ENCODE measurements at places on chromosomes 12 and 14. TPM values are rescaled to one million over a fixed set of nuclear protein-coding genes. Genes with fewer than 3 reads are reported as not detected.
A peak's percentile ranks its signal among the peaks of the same experiment; 100 is the strongest.

ATP5F1B gene
- polyA plus RNA-seq: 1,475 TPM

DNA sequence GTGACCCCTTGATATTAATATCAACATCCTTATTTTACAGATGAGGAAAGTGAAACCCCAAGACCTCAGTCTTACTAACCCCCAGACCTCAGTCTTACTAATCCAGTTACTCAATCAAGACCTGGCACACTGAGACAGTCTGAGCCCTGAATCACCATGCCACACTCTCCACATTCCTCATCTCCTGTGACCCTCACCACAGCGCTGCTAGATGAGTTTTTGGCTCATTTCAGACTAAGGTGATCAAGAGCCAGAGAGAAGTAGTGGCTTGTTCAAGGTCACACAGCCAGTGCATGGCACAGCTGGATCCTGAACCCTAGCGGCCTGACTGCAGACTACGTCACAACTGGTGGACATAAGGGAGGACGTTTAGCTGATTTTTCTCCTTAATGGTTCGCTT, 579.2 kb downstream of the BCL11B start:
- no peaks in the 10 kb centered on the region for H3K36me3 ChIP-seq
- no peaks in the 10 kb centered on the region for H3K4me1 ChIP-seq
- H3K27ac ChIP-seq: no peak overlapping the region
- no peak overlapping the region for H3K4me3 ChIP-seq

IAPP gene
- polyA plus RNA-seq: not detected

DNA sequence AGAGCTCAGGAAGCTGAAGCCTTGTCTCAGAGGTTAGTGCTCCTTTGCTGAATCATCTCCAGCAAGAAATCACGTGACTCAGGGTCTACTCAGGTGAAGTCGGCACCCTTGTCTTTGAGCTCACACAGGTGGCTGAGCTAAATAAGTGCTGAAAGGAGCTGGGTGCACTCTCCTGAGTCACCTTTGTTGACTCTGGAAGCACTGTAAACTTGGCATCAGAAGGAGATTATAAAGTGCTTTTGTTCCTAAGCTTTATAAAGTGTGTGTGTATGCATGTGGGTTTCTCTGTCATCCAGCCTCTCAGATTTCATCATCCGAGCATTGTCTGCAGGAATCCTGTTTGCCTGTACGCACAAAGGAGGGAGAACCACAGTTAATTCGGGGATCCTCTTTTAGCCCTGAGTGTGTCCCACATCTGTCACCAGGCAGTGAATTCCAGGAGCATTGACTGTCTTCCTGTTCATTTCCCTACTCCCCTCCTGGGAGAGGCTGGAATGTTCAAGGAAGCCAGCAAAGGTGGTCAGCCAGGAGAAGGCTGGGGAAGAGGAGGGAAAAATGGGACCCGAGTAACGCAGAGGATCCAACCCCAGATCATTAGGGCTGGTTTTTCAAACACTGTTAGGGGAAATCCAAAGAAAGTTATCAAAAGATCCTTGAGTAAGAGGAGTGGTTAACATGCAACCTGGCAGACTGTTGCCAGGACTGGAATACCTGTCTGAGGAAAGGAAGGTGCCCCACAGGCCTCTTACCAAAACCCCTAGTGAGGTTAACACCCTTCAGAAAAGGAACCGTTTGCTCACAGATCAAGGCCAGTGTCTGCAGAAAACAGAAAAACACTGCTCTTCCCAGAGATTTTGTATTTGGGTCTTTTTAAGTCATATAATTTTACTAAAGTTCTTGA, 157.5 kb upstream of the HIF1A start:
- peaks cover 50% of the 10 kb centered on the region for H3K27me3 ChIP-seq
- DNase-seq: peak; percentile 30
- peaks cover 63% of the 10 kb centered on the region for H3K36me3 ChIP-seq
- H3K4me1 ChIP-seq: peaks cover 77% of the 10 kb centered on the region

- peaks cover 6% of the 10 kb centered on the region for H3K27me3 ChIP-seq
- no peak overlapping the region for H3K27ac ChIP-seq
- H3K4me1 ChIP-seq: peaks cover 12% of the 10 kb centered on the region
- H3K4me3 ChIP-seq: no peak overlapping the region
Measured at GRCh38 chr12:65282840-65283239, 4.4 kb downstream of the MSRB3 start.

- no peaks in the 10 kb centered on the region for H3K36me3 ChIP-seq
- H3K27me3 ChIP-seq: no peaks in the 10 kb centered on the region
- no peaks in the 10 kb centered on the region for H3K4me1 ChIP-seq
- no peak for DNase-seq
- H3K4me3 ChIP-seq: no peak overlapping the region
Measured at GRCh38 chr12:63470161-63470560, 198.1 kb downstream of the DPY19L2 start.

- H3K27ac ChIP-seq: no peak overlapping the region
- DNase-seq: no peak
- no peaks in the 10 kb centered on the region for H3K4me1 ChIP-seq
- H3K27me3 ChIP-seq: no peaks in the 10 kb centered on the region
- no peaks in the 10 kb centered on the region for H3K36me3 ChIP-seq
- H3K4me3 ChIP-seq: no peak overlapping the region
Measured at GRCh38 chr14:78933948-78934524, 763.9 kb downstream of the NRXN3 start.

CCDC38 gene
- not detected for polyA plus RNA-seq

DNA sequence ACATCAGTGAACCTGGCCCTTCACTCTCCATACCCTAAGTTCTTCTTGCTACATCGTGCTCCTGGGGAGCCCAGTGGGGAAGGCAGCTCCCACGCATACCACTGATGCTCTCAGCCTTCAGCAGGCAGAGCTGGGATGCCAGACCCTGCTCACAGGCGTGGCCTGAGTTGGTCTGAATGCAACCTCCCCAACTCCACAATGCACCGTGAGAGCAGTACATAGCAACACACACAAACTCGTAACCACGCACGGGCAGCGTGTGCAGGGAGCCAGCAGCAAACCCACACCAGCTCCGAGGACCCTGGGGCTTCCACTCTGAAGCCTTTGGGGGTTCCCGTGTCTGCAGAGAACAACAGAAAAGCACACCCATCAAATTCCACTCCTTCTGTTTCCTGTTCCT, 37.3 kb downstream of the ANO2 start:
- no peaks in the 10 kb centered on the region for H3K4me1 ChIP-seq
- no peaks in the 10 kb centered on the region for H3K36me3 ChIP-seq
- H3K27me3 ChIP-seq: peaks cover 1% of the 10 kb centered on the region
- no peak overlapping the region for H3K4me3 ChIP-seq

AQP2 gene
- polyA plus RNA-seq: not detected

DNA sequence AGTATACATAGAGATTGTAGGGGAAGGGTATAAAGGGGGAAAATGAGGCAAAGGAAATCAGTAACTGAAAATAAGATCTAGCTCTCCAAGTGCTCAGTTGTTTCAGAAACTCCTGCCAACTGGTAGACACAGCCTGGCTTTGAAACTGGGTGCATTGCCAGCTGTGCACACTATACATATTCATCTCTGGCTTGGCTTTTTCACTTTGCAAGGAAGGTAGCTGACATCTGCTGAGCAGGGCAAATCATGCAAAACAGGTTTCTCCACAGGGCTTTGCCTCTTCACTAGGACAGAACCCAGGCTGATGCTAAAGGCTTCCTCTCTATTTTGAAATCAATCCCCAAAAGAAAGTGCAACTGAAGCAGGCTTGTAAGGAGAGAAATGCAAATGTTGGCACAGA, 101.5 kb downstream of the HELB start:
- no peaks in the 10 kb centered on the region for H3K27me3 ChIP-seq
- no peaks in the 10 kb centered on the region for H3K4me1 ChIP-seq
- DNase-seq: no peak
- no peaks in the 10 kb centered on the region for H3K36me3 ChIP-seq

- peaks cover 13% of the 10 kb centered on the region for H3K36me3 ChIP-seq
- DNase-seq: peak; percentile 35
- peaks cover 82% of the 10 kb centered on the region for H3K4me1 ChIP-seq
Measured at GRCh38 chr12:101799774-101800173, 31.0 kb downstream of the GNPTAB start.

DNA sequence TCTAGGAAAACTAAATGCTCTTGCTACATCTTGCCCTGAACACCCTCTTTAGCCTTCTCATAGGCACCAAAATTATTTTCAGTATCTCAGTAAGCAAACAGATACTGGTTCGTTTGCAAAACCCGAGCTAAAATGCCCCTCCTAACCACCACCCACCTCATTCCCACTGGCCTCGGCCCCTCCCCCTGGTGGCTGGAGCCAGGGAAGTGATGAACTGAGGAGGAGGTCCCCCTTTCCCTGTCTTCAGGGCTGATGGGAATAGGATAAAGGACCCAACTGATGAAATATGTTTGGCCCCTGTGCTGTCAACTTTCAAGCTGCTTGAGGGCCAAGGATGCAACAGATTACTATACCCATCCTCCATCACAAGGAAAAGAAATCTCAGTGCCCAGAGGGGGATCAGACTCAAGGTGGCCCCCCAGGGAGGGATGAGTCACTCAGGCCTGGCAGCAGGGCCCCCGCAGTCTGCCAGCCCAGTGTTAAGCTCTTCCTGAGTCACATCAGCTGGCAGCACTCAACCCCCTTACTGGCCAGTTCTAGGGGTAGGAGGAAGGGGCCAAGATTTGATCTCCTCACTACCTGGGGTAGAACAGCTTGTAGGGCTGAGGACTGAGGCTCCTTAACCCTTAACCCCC, 1.7 kb downstream of the ANKRD52 start:
- H3K4me1 ChIP-seq: peaks cover 22% of the 10 kb centered on the region
- DNase-seq: no peak

GRCh38 chr14:95216008-95216407, 58.7 kb upstream of the DICER1 start:
- no peaks in the 10 kb centered on the region for H3K4me1 ChIP-seq
- H3K4me3 ChIP-seq: no peak overlapping the region
- DNase-seq: no peak
- peaks cover 2% of the 10 kb centered on the region for H3K27me3 ChIP-seq
- H3K36me3 ChIP-seq: no peaks in the 10 kb centered on the region
- no peak overlapping the region for H3K27ac ChIP-seq

GRCh38 chr12:57418255-57418654, 12.6 kb downstream of the R3HDM2 start:
- H3K27me3 ChIP-seq: no peaks in the 10 kb centered on the region
- DNase-seq: no peak
- peak overlapping the region; percentile 45 for H3K27ac ChIP-seq
- no peaks in the 10 kb centered on the region for H3K36me3 ChIP-seq
- no peak overlapping the region for H3K4me3 ChIP-seq

AHNAK2 gene
- polyA plus RNA-seq: not detected

PRDM4 gene
- polyA plus RNA-seq: 12.2 TPM

DNA sequence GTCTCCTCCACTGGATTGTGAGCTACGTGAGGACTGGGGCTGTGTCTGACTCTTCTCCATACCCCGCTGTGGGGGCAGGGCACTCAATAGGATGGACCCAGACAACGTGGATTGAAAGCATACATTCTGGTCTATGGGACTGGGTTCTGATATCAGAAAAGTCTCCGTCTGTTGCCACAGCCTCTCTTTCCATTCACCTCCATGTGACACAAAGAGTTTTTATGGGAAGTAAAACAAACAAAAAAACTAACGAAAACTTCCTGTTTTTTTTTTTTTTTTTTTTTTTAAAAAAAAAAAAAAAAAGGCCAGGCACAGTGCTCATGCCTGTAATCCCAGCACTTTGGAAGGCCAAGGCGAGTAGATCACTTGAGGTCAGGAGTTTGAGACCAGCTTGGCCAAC, 44.7 kb downstream of the SLC8A3 start:
- H3K27me3 ChIP-seq: peaks cover 8% of the 10 kb centered on the region
- no peaks in the 10 kb centered on the region for H3K36me3 ChIP-seq
- DNase-seq: no peak

DNA sequence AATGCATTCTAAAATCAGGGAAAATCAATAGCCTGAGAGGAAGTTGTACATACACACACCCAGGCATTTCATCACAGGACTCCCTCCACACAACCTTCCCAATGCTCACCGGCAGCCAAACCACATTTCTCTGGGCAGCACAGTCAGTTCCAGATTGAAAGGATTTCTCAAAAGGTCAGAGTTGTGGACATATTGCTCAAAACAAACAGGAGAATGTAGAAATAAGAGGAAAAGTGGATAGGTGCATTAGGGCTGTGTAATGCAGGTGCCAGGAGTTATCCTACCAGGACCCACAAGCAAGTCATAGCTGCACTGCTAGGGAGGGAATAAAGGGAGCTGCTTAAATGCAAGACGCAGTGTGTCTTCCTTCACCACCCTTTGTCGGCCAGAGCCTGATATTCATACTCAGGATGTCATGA, 62.9 kb downstream of the GCH1 start:
- no peak overlapping the region for H3K4me3 ChIP-seq
- no peak for DNase-seq
- no peak overlapping the region for H3K27ac ChIP-seq
- H3K4me1 ChIP-seq: peaks cover 4% of the 10 kb centered on the region

DNA sequence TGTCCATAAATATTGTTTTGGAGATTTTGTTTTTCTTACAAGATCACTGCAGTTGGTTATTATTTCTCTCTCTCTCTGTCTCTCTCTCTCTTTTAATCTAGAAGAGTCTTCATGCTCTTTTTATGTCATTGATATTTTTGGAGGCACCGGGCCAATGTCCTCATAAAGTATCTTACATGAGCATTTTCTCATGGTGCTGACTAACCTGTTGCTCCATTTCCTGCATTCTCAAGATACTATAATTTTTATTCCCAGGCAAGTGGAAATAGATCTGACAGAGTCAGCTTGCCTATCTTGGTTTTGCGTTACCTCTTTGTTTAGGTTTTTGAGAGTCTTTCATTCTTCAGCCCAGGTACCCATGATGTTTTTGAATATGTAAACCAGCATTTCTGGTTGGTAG, 938.8 kb upstream of the FBXO33 start:
- no peaks in the 10 kb centered on the region for H3K4me1 ChIP-seq
- no peaks in the 10 kb centered on the region for H3K36me3 ChIP-seq
- no peaks in the 10 kb centered on the region for H3K27me3 ChIP-seq
- H3K27ac ChIP-seq: no peak overlapping the region
- no peak for DNase-seq

GRCh38 chr14:103286968-103287850, 46.8 kb upstream of the EIF5 start:
- H3K4me1 ChIP-seq: no peaks in the 10 kb centered on the region
- H3K4me3 ChIP-seq: no peak overlapping the region
- H3K27me3 ChIP-seq: peaks cover 33% of the 10 kb centered on the region

DNA sequence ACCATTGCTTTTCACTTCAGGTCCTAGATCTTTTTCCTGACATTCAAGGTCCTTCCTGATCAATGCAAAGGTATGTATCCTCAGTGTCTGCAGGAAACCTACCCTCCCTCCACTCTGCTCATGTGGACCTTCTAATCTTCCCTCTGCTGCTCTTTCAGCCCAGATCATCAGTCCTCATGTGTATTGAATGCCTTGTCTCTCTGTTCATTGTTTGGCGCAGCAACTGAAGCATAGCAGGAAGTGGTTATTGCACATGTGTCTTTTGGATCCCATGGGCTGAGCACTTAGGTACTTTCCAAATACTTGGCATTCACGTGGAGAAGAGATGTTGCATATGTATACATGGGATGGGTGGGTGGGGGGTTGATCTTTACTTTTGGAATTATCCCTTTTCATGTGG, 4.3 kb upstream of the NIN start:
- peaks cover 2% of the 10 kb centered on the region for H3K27me3 ChIP-seq
- H3K36me3 ChIP-seq: no peaks in the 10 kb centered on the region
- H3K27ac ChIP-seq: no peak overlapping the region
- DNase-seq: no peak
- peaks cover 23% of the 10 kb centered on the region for H3K4me1 ChIP-seq
- H3K4me3 ChIP-seq: no peak overlapping the region
